ENCODE measurements at places on chromosomes 16 and 17. TPM values are rescaled to one million over a fixed set of nuclear protein-coding genes. Genes with fewer than 3 reads are reported as not detected.
A peak's percentile ranks its signal among the peaks of the same experiment; 100 is the strongest.

DNA sequence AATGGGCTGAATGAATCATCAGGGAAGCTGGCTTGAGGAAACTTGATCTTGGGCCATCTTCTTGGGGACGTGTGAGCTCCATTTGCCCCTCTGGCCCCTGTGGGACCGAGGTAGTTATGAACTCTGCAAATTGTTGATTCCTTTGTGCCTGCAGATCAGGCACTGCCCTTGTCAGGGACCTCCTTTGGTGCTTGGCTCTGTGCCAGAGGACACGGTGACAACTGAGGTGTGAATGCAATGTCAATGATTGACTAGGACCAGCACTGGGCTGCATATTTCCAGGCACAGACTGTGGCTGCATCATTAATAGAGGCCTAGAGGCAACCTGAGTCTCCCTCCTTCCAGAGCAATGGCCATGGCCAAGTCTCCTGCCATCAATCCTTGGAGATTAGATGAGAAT lies 23.8 kb downstream of the PDILT start:
- no peak for DNase-seq
- H3K4me3 ChIP-seq: no peak overlapping the region
- H3K27ac ChIP-seq: no peak overlapping the region
- H3K36me3 ChIP-seq: no peaks in the 10 kb centered on the region
- no peaks in the 10 kb centered on the region for H3K4me1 ChIP-seq

GRCh38 chr17:46770818-46771560 lies 47.5 kb downstream of the WNT3 start:
- peak overlapping the region; percentile 41 for H3K27ac ChIP-seq
- H3K4me1 ChIP-seq: peaks cover 8% of the 10 kb centered on the region
- H3K4me3 ChIP-seq: peak overlapping the region; percentile 62
- DNase-seq: no peak
- no peaks in the 10 kb centered on the region for H3K36me3 ChIP-seq

- no peaks in the 10 kb centered on the region for H3K27me3 ChIP-seq
- peaks cover 6% of the 10 kb centered on the region for H3K36me3 ChIP-seq
- H3K4me1 ChIP-seq: peaks cover 46% of the 10 kb centered on the region
- H3K4me3 ChIP-seq: peak overlapping the region; percentile 88
- peak overlapping the region; percentile 97 for H3K27ac ChIP-seq
These were observed 10.9 kb upstream of the ZFHX3 start for GRCh38 chr16:73058616-73059409.

DNA sequence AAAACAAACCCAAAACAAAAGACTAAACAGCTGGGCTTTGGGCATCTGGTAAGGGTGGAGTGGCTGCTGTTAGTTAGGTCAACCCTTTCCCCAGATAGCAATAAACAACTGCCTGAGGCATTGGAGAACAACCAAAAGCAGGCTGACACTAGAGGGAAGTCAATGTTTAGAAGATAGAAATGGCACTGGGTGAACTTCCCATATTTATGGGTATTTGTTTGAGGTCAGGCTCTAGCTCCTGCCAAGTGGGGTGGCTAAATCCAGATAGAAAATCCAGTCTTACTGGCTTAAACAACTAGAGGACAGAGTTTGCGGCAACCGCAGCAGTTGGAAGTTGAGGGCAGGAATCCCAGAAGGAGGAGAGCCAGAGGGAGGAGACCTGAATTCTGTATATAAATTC lies 79.4 kb downstream of the SDK2 start:
- DNase-seq: no peak
- no peak overlapping the region for H3K4me3 ChIP-seq
- no peak overlapping the region for H3K27ac ChIP-seq
- H3K27me3 ChIP-seq: no peaks in the 10 kb centered on the region
- H3K4me1 ChIP-seq: no peaks in the 10 kb centered on the region

GRCh38 chr17:65604070-65604469 lies 42.6 kb upstream of the AXIN2 start:
- H3K27ac ChIP-seq: no peak overlapping the region
- H3K27me3 ChIP-seq: no peaks in the 10 kb centered on the region
- H3K36me3 ChIP-seq: no peaks in the 10 kb centered on the region
- DNase-seq: no peak
- peaks cover 3% of the 10 kb centered on the region for H3K4me1 ChIP-seq

GRCh38 chr17:51802544-51802943 lies 356.0 kb downstream of the CA10 start:
- H3K4me1 ChIP-seq: no peaks in the 10 kb centered on the region
- H3K27me3 ChIP-seq: peaks cover 2% of the 10 kb centered on the region
- DNase-seq: no peak
- no peak overlapping the region for H3K4me3 ChIP-seq
- H3K36me3 ChIP-seq: no peaks in the 10 kb centered on the region

DNA sequence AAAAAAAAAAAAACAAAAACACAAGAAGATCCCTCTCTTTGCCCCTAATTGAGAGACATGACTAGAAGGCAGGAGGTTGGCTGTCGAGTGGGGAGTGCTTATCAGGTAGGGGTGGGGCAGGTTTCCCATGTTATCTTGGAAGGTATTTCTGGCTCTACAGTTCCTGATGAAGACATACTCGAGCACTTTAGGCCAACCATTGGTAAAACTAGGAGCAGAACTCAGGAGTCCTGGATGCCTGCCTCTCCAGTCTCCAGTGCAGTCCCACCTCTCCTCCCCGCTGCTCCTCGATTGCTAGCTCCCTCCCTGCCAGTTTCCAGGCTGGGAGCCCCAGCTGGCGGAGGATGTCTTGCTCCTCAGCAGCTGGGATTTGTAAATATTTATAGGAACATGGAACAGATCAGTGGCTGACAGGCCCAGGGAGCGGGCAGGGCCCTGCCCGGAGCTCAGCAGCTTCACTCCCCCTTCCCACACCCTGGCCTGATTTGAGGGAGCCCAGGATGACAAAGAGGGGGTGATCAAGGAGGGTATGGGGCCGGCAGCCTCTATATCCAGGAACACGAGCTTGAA lies 11.4 kb upstream of the C1QL1 start:
- peaks cover 26% of the 10 kb centered on the region for H3K27me3 ChIP-seq
- H3K36me3 ChIP-seq: no peaks in the 10 kb centered on the region
- peaks cover 11% of the 10 kb centered on the region for H3K4me1 ChIP-seq
- DNase-seq: no peak

DNA sequence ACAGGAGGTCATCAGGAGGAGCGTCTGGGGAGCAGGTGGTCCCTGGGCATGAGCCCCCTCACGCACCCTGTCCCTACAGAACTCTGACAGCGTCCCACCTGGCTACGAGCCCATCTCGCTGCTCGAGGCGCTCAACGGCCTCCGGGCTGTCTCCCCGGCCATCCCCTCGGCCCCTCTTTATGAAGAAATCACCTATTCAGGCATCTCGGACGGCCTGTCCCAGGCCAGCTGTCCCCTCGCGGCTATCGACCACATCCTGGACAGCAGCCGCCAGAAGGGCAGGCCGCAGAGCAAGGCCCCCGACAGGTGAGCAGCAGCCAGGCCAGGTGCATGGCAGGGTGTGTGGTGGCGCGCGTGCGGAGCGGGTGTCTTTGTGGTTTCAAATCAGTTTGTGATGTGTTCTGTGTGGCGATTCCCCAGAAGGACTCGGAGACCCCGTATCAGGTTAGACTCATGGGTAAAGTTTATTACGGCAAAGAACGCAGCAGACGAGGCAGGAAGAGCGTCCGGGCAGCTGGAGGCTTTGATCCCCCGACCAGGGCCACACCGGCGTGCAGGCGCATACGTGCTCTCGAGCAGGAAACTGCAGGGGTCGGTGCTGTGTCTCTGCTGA lies 11.8 kb upstream of the NUDT16L1 start:
- DNase-seq: no peak
- peaks cover 20% of the 10 kb centered on the region for H3K36me3 ChIP-seq
- H3K4me3 ChIP-seq: no peak overlapping the region
- no peaks in the 10 kb centered on the region for H3K4me1 ChIP-seq

- no peak for DNase-seq
- H3K27ac ChIP-seq: no peak overlapping the region
- H3K36me3 ChIP-seq: peaks cover 5% of the 10 kb centered on the region
- H3K4me3 ChIP-seq: no peak overlapping the region
- H3K27me3 ChIP-seq: no peaks in the 10 kb centered on the region
- H3K4me1 ChIP-seq: peaks cover 2% of the 10 kb centered on the region
These were observed 5.2 kb downstream of the TMEM220 start for GRCh38 chr17:10724546-10725195.

DNA sequence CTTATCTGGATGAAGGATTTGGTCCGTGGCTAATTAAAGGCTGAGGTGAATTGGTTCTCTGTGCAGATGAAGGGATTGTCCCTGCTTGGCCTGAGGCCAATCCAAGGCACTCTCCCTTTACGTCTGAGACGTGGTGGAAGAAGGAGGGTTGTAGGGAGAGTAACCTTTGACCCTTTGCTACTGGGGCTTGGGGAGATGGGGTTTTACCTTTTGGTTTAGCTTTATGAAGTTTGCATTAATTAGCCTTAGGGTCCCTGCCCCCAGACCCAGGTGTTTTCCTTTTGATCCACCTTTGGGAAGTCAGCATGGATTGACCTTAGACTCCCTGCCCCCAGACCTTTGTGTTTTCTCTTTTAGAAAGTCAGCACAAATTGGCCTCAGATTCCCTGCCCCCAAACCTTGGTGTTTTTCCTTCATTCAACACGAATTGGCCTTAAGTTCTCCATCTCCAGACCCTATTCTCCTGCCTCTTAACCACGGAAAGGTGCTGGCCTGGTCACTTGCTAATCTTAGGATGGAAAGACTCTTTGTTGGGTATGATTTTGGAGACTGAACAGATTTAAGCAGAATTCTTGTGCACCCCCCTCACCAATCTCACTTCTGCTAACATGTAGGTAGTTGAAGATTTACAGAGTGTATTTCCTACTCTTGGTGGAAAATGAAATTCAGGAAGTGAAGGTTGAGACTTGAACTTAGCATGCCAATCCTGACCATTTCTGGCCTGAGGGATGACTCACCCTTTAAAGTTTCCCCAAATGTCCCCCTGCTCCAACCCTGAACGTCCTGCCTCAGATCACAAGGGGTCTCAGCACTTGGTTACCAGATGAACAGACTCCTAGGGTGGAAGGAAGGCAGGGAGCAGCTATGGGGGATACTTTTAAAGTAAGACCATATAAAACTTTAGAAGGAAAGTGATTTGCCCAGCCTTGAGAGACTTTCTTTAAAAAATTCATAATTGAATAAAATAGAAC lies 23.1 kb upstream of the MMD start:
- H3K27ac ChIP-seq: no peak overlapping the region
- no peaks in the 10 kb centered on the region for H3K27me3 ChIP-seq
- H3K36me3 ChIP-seq: peaks cover 1% of the 10 kb centered on the region
- DNase-seq: no peak

GRCh38 chr17:81448442-81448841 lies 53.2 kb downstream of the BAHCC1 start:
- no peaks in the 10 kb centered on the region for H3K36me3 ChIP-seq
- no peak overlapping the region for H3K4me3 ChIP-seq
- no peak overlapping the region for H3K27ac ChIP-seq
- peaks cover 2% of the 10 kb centered on the region for H3K4me1 ChIP-seq

DNA sequence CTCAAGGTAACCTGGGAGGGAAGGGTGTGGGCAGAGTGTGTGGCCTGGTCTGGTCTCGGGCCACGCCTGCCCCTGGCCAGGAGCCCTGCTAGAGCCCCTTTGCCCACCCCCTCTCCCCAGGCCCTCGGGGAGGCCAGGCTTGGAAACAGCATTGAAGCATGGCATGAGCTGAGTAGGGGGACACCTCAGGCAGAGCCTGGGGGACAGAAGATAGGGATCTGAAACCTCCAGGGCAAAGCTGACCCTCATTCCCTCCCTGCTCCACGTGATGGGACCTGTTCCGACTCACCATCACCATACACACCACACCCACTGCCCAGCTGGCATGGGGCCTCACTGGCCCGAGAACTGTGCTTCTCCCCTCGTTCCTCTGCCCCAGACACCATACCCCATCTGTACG lies 2.5 kb downstream of the RFNG start:
- DNase-seq: no peak
- peaks cover 13% of the 10 kb centered on the region for H3K36me3 ChIP-seq
- H3K27ac ChIP-seq: no peak overlapping the region

PRSS22 gene
- not detected for total RNA-seq

MEOX1 gene
- total RNA-seq: not detected
